Stimulated activated naive CD4-positive, alpha-beta T cell (primary cell): ENCODE measurements at places on chromosomes 13 and 19.

- no peak for DNase-seq
Measured at GRCh38 chr13:58151452-58151851, 519.9 kb downstream of the PCDH17 start.

DNA sequence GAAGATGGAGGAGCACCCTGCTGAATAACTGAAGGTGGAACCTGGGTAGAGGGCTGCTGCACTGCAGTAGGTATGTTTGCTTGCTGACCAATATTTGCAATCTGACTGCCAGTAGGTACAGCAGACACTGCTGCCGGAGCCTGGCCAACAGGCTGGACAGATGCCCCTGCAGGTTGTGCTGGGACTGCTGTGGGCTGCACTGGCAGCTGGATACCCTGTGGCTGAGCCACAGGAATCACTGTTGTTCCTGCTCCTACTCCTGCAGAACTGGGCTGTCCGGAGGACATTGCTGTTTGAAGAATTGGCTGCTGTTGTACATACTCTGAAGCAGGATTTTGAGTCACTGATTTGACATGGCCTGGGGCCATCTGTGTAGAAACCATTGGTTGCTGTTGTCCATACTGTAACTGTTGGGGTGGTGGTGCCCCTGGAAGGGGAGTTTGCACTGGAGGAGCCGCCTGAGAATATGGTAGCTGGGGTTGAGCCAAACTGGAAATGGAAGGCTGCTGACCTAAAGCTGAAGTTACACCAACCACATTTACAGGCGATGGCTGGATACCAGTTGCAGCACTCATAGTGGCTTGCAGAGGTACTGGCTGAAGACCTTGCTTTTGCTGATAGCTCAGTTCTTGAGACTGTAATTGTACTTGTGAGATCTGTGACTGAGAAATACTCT lies 2.2 kb downstream of the TSC22D1 start:
- DNase-seq, result peak; percentile 14

GRCh38 chr13:108828086-108828815 lies 198.8 kb downstream of the MYO16 start:
- no peak for DNase-seq

DNA sequence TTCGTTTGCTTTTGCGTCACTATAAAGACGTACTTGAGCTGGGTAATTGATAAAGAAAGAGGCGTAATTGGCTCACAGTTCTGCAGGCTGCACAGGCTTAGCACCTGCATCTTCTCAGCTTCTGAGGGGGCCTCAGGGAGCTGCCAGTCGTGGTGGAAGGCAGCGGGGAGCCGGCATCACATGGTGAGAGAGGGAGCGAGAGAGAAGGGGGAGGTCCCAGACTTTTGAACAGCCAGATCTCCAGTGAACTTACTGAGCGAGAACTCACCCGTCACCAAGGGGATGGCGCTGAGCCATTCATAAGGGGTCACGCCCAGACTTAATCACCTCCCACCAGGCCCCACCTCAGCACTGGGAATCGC lies 58.7 kb upstream of the F7 start:
- no peak for DNase-seq

DNA sequence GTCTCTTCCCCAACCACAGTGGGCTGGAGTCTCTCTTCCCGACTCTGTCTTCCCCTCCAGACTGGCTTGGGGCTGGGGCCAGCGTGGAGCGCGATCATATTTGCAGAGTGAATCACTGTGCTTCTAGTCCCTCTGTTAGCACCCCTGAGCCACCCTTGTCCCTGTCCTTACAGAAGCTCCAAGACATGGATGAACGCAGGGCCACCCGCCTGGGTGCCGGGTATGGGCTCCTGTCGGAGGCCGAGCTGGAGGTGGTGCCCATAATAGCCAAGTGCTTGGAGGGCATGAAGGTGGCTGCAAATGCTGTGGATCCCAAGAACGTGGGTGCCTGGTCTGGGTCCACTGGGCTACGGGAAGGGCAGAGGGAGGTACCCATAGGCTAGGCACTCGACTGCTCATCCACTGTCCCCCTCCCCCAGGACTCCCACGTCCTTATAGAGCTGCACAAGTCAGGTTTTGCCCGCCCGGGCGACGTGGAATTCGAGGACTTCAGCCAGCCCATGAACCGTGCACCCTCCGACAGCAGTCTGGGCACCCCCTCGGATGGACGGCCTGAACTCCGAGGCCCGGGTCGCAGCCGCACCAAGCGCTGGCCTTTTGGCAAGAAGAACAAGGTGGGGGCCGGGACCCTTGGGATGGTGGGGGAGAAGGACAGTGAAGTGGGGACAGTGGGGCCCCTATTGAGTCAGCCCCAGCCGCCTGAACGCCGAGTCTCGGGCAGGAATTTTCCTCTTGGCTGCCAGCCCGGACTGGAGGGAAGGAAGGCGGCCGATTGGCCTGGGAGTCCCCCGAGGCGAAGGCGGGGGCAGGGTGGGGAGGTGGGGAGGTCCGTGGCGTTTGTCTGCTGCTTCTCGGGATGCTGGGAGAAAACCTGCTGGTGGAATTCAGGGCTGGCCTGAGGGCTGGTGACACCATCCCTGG lies 5.2 kb downstream of the TRIP10 start:
- DNase-seq, result no peak

- peak; percentile 56 for DNase-seq
Measured at GRCh38 chr19:16073988-16074387, 2.3 kb upstream of the TPM4 start.

DNA sequence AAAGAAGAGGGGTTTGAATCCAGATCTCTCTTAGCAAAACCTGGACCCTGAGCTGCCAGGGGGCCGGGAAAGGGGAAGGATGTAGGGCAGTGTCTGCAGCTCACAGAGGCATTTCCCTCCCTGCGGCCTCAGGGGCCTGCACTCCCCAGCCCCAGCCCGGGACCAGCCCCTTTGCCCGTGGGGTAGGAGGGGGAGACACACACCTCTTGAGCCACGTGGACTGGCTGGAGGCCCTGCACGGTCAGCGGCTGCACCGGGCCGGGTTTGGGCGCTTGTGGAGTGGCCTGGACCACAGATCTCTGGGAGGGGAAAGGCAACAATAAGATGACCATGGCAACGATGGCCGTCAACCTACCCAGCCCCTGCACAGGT lies 26.9 kb downstream of the RFX1 start:
- no peak for DNase-seq
